ENCODE measurements at places on chromosomes 4 and X. TPM values are rescaled to one million over a fixed set of nuclear protein-coding genes. Genes with fewer than 3 reads are reported as not detected.

DNA sequence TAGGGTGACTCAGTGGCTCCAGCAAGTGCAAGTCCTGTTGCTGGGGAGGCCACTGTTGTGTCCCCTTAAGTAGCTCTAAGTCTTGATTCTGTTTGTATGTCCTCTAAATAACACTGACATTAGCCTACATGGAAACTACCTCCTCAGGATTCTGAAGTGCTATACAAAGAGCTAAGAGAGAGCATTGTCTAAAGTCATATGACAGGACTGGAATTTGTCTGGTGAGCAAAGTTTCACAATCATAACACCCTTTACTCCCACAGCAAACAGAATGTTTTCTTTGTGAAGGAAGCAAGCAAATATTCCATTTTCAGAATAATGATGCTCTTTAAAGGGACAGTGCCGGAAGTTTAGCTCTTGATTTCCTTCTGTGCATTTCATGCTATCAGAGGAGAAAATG, 23.4 kb upstream of the CT47A1 start:
- no peak overlapping the region for H3K27ac ChIP-seq
- H3K4me3 ChIP-seq, result no peak overlapping the region
- H3K27me3 ChIP-seq, result no peaks in the 10 kb centered on the region
- no peaks in the 10 kb centered on the region for H3K36me3 ChIP-seq

- no peak overlapping the region for H3K27ac ChIP-seq
- DNase-seq, result peak; percentile 19
- no peaks in the 10 kb centered on the region for H3K36me3 ChIP-seq
Observed at GRCh38 chrX:71941776-71942175, 31.1 kb downstream of the NHSL2 start.

GRCh38 chr4:52102587-52102986, 51.5 kb downstream of the SPATA18 start:
- H3K4me1 ChIP-seq, result peaks cover 18% of the 10 kb centered on the region
- H3K27ac ChIP-seq, result no peak overlapping the region

- no peaks in the 10 kb centered on the region for H3K36me3 ChIP-seq
- no peak for DNase-seq
- H3K4me1 ChIP-seq, result no peaks in the 10 kb centered on the region
Observed at GRCh38 chrX:9308426-9308825, 156.4 kb upstream of the TBL1X start.

DNA sequence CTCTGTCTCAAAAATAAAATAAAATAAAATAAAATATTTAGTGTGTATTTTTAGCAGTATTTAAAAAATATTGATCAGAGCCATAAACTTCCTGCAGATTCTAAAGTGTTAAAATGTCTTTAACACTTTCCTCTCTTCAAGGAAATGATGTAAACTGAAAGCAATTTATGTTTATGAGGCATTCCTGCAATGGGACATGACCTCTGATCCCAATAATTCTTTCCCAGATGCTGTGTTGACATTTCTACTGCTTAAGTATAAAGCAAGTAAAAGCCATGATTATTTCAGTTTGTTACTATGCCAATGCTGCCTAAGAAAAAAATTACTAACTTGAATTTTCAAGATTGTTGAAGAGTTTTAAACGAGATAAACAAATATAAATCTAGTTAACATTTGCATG, 29.0 kb downstream of the COQ2 start:
- no peaks in the 10 kb centered on the region for H3K4me1 ChIP-seq
- H3K27me3 ChIP-seq, result no peaks in the 10 kb centered on the region
- H3K27ac ChIP-seq, result no peak overlapping the region
- no peaks in the 10 kb centered on the region for H3K36me3 ChIP-seq
- H3K4me3 ChIP-seq, result no peak overlapping the region
- peak; percentile 65 for DNase-seq

DNA sequence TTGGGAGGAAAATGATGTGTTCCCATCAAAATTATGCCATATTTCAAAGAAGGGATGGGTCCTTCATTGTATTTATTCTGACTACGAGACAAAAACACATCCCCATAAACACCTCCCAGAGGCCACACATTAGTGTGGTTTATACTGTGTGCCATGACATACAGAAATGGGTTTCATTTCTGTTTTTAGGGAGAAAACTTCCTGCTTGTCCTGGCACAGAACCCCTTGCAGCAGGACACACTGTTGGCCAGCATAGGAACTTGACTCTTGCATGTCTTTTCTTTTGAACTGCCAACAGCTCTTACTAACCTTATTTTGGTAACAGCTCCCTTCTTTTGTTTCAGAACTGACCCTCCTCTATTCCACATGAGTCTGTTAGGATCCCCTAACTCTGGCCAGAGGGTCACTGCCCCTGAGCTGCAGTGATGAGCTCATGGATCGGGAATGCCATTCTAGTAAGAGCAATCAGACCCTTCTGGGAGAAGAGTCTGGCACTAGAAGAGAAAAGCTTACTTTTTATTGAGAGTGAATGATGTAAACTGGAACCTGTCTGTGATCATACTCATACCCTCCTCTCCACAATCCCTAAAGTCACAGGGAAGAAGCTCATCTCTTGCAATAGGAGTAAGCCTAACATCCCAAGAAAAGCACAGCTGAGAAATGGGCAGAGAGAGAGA, 86.4 kb downstream of the SMIM20 start:
- H3K27ac ChIP-seq, result no peak overlapping the region
- DNase-seq, result no peak
- no peaks in the 10 kb centered on the region for H3K36me3 ChIP-seq
- no peaks in the 10 kb centered on the region for H3K27me3 ChIP-seq
- no peaks in the 10 kb centered on the region for H3K4me1 ChIP-seq

GRCh38 chr4:29817961-29818360, 902.2 kb upstream of the PCDH7 start:
- no peaks in the 10 kb centered on the region for H3K36me3 ChIP-seq
- H3K4me3 ChIP-seq, result no peak overlapping the region
- no peaks in the 10 kb centered on the region for H3K27me3 ChIP-seq
- H3K27ac ChIP-seq, result no peak overlapping the region
- DNase-seq, result no peak

GRCh38 chr4:26874110-26874509, 13.5 kb downstream of the STIM2 start:
- H3K4me1 ChIP-seq, result peaks cover 52% of the 10 kb centered on the region
- no peak for DNase-seq
- peak overlapping the region; percentile 25 for H3K27ac ChIP-seq
- no peaks in the 10 kb centered on the region for H3K27me3 ChIP-seq

- DNase-seq, result no peak
- no peak overlapping the region for H3K4me3 ChIP-seq
- H3K4me1 ChIP-seq, result no peaks in the 10 kb centered on the region
- H3K27ac ChIP-seq, result no peak overlapping the region
- H3K36me3 ChIP-seq, result no peaks in the 10 kb centered on the region
Observed at GRCh38 chr4:122577189-122577553, 43.7 kb downstream of the IL21 start.

DNA sequence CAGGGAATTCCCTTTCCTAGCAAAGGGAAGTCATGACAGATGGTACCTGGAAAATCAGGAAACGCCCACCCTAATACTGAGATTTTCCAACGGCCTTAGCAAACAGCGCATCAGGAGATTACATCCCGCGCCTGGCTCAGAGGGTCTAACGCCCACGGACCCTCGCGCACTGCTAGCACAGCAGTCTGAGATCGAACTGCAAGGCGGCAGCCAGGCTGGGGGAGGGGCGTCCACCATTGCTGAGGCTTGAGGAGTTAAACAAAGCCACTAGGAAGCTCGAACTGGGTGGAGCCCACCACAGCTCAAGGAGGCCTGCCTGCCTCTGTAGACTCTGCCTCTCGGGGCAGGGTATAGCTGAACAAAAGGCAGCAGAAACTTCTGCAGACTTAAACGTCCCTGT, 507.7 kb downstream of the ZIC3 start:
- no peaks in the 10 kb centered on the region for H3K4me1 ChIP-seq
- no peak overlapping the region for H3K4me3 ChIP-seq
- no peak for DNase-seq
- no peaks in the 10 kb centered on the region for H3K36me3 ChIP-seq
- no peaks in the 10 kb centered on the region for H3K27me3 ChIP-seq

GRCh38 chr4:38489924-38490639, 173.9 kb upstream of the KLF3 start:
- no peak overlapping the region for H3K4me3 ChIP-seq
- no peaks in the 10 kb centered on the region for H3K27me3 ChIP-seq
- no peaks in the 10 kb centered on the region for H3K36me3 ChIP-seq
- no peak overlapping the region for H3K27ac ChIP-seq

GAGE12F gene
- not detected for total RNA-seq

NHS gene
- total RNA-seq, result 0.13 TPM

IQCM gene
- not detected for total RNA-seq

WFS1 gene
- total RNA-seq, result 15.6 TPM

CHM gene
- total RNA-seq, result 27.4 TPM

LDOC1 gene
- total RNA-seq, result not detected

SLC9B1 gene
- total RNA-seq, result 1.1 TPM

CT47B1 gene
- total RNA-seq, result not detected

MCF2 gene
- total RNA-seq, result 2.7 TPM
